ENCODE measurements at places on chromosomes 5 and 9. TPM values are rescaled to one million over a fixed set of nuclear protein-coding genes. Genes with fewer than 3 reads are reported as not detected.

DNA sequence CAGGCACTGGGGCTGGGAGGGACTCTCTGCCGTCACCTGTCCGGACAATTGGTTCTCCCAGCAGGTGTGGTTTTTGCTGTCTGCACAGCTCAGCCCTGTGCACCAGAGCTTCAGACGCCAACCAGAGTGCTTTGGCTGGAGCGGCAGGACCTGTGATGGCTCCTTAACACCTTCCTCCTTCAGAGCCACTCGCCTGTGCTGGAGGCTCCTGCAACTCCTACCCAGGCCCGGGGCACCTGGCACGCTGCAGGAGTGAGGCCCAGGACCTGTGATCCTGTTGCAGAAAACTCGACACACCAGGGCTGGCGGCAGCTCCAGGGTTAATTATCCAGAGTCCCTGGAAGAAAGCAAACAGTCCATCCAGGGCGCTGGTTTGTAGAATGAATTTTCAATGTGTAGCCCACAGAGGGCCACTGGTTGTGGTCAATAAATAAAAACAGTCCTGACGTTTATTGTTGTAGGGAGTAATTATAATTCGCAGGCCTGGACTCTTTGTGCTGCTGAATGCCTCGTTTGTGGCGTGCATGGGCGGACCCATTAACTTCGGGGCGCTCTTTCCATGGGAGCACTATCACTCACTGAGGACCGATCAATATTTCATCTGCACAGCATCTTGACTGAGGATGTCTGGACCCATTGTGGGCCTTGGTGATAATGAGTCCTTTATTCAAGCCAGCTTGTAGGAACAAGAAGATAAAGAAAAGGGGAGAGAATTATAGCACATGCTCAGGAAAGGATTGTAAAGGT lies 339.7 kb upstream of the IRX4 start:
- H3K4me3 ChIP-seq: no peak overlapping the region
- DNase-seq: no peak
- no peaks in the 10 kb centered on the region for H3K27me3 ChIP-seq
- no peaks in the 10 kb centered on the region for H3K36me3 ChIP-seq

- DNase-seq: no peak
- no peaks in the 10 kb centered on the region for H3K4me1 ChIP-seq
- no peaks in the 10 kb centered on the region for H3K27me3 ChIP-seq
- H3K27ac ChIP-seq: no peak overlapping the region
- peaks cover 45% of the 10 kb centered on the region for H3K36me3 ChIP-seq
Measured at GRCh38 chr9:101562966-101563365, 29.3 kb downstream of the RNF20 start.

GRCh38 chr5:180143656-180144364 lies 65.2 kb downstream of the RASGEF1C start:
- H3K27ac ChIP-seq: no peak overlapping the region
- H3K36me3 ChIP-seq: no peaks in the 10 kb centered on the region
- H3K27me3 ChIP-seq: no peaks in the 10 kb centered on the region
- no peaks in the 10 kb centered on the region for H3K4me1 ChIP-seq
- no peak overlapping the region for H3K4me3 ChIP-seq

- no peaks in the 10 kb centered on the region for H3K27me3 ChIP-seq
- no peak overlapping the region for H3K4me3 ChIP-seq
- H3K4me1 ChIP-seq: no peaks in the 10 kb centered on the region
- H3K36me3 ChIP-seq: no peaks in the 10 kb centered on the region
- DNase-seq: no peak
Measured at GRCh38 chr5:62977661-62978060, 399.0 kb downstream of the LRRC70 start.

- DNase-seq: peak; percentile 81
- H3K4me3 ChIP-seq: no peak overlapping the region
- no peak overlapping the region for H3K27ac ChIP-seq
- H3K4me1 ChIP-seq: no peaks in the 10 kb centered on the region
- peaks cover 2% of the 10 kb centered on the region for H3K36me3 ChIP-seq
- no peaks in the 10 kb centered on the region for H3K27me3 ChIP-seq
Measured at GRCh38 chr5:6328173-6328572, 50.2 kb downstream of the MED10 start.

DNA sequence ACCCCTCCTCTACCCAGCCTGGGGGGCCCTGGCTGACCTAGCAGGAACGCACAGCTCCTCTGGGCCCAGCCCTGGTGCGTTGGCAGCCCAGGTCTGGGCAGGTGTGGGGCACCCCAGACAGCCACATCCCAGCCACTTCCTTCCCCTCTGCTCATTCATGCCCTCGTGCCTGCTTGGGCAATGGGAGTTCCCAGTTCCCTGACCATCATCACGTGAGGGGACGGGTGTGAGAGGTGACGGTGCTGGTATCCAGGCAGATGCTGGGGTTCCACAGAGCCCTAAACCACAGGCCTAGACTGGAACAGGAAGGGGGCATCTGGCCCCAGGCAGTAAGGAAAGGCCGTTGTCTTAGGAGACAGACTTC lies 8.4 kb downstream of the RALGDS start:
- H3K36me3 ChIP-seq: peaks cover 3% of the 10 kb centered on the region
- peak; percentile 26 for DNase-seq
- H3K4me1 ChIP-seq: peaks cover 23% of the 10 kb centered on the region
- H3K27me3 ChIP-seq: no peaks in the 10 kb centered on the region
- peak overlapping the region; percentile 38 for H3K27ac ChIP-seq

- H3K36me3 ChIP-seq: no peaks in the 10 kb centered on the region
- no peaks in the 10 kb centered on the region for H3K4me1 ChIP-seq
- no peak overlapping the region for H3K4me3 ChIP-seq
- DNase-seq: no peak
- no peak overlapping the region for H3K27ac ChIP-seq
Measured at GRCh38 chr5:148620696-148621095, 33.6 kb downstream of the HTR4 start.

The PHF24 gene
- 0.98 TPM for total RNA-seq

The ZFYVE16 gene
- 39.4 TPM for total RNA-seq
